ENCODE measurements at places on chromosomes 16 and 17.
A peak's percentile ranks its signal among the peaks of the same experiment; 100 is the strongest.

- no peak for DNase-seq
These were observed 60.2 kb upstream of the ARHGAP44 start for GRCh38 chr17:12729086-12729485.

DNA sequence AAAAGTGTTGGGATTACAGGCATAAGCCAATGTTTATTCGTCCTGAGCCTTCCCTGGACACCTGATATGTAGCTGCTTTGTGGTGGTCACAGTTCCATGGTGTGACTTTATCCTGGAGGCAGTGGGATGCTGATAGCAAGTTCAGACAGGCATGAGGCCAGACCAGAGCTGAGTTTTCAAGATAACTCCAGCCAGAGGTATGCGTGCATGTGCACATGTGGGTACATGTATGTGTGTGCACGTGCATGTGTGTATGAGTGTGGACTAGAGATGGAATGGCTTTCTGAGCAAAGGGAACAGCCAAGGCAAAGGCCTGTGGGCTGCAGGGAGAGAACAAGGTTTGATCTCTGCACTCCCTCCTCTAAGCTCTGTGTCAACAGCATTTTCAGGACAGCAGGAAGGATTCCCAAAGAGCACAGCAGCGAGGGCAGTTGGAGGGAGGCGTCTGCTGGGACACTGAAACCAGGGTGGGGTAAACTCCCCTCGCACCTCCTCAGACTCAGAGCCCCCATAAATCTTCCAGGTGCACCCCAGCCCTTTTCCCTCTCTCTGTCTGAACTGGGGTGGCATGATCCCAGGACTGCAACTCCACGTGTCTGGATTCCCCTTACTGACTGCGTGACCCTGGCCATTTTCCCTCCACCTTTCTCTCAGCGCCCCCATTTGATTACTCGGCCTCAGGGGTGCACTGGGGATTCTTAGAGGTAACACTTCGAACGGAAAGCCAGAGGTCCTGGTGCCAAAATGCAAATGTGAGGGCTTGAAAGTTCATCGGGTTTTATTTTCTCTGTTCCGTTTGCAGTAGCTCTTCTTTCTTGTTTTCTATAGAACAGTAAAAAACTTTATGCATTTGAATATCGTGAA, 15.3 kb downstream of the NLRC5 start:
- no peak for DNase-seq

GRCh38 chr17:45730192-45730591, 53.9 kb upstream of the CRHR1 start:
- no peak for DNase-seq

DNA sequence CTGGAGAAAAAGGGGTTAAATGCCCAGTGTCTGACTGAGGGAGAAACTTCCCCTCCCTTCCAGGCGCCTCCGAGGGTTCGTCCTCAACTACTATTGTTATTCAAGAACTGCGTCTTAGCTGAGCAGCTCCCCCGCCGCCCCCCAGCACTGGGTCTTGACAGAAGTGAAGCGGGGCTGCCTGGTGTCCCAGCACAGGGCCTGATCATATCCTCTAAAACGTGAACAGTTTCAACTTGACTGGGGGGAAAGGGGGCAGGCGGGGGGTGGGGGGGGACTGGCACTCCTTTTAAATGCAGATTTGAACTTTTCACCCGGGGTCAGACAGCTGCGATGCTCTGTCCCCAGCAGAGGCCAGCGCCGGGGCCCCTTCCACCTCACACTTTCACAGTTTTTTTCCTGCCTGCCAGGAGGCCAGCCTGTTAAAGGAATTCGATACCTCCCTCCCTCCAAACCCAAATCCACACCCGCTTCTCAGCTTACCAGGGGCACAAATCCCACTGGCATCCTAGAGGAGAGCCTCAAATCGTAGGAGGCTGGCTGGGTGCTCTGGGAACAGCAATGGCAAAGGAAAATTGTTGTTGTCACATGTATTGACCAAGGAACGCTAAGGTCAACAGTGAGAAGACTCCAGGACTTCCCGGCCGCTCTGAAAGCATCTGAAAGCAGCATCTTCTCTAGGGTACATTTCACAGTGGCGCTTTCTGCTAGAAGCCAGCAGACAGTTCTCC, 14.5 kb downstream of the ZFHX3 start:
- DNase-seq = no peak

DNA sequence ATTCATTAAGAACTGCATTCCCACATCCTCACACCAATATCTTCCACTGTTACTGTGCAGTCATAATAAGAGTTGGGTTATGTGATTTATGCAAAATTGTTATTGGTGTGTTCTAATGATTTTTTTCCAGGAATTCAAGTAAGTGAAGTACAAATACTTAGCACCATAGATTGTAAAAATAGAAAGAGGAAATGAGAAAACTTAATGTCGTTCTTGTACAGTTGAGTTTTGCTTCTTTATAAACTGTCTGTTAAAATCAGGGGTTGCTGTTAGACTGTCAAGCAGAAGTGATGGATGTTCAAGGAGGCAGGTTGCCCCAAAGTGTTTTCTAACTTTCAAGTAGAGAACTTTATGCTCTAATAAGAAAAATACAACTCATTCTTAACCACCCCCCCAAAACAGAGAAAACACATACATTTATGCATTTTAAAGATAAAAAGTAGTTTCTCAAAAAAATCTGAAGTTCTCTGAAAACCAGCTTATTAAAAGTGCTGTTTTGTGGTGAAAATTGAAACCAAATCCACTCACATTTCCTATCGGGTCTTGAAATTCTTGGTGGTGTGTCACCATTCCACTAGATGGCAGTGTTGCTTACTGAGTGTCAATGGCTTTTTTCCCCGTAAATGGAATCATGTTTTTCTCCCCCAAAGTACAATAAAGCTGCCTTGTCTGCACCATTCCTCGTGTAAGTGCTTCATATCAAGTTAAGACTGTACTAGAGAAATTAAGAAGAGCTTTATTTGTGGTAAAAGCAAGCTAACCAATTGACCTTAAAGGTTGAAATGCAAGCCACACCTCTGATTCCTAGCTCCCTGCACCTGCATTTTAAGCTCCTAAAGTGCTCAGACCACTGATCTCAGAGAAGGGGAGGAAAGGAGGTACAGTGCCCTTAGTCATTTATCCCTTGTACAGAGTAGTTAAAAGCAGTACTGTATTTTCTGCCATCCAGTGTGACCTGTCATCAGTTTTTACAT, 4.7 kb upstream of the IGSF6 start:
- no peak for DNase-seq

DNA sequence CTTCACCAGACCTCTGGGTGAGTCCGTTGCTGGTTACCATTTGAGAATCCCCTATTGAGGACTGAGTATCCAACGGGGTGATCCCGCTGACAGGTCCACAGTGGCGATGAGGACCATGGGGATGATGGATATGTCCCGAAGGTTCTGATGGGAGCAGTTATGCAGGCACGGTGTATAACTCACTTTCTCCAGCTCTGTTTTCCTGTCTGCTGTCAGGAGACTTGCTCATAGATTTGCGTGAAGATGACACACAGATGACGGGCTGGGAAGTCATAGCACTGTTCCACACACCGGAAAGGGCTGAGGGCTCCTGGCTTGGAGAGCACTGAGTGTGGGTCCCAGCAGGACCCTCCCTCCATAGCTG, 22.2 kb upstream of the ADCY7 start:
- no peak for DNase-seq

- no peak for DNase-seq
These were observed 35.2 kb downstream of the TSC2 start for GRCh38 chr16:2082983-2083364.

DNA sequence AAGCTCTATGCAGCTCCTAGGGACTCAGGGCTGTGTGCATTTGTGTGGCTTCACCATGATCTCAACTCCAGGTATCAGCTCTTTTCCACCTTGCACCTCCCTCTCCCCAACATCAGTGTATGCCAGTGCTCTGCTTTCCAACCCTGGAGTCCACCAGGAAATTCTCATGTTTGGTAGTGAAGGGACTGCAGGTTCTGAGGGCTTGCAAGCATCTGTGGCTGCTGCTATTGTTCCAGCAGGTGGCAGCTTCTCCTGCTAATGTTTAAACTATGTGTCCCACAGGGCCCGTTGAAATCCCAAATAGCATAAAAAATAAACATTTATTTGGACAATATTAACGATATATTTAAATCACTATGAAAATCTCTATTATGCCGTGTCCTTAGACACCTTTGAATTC, 82.0 kb downstream of the RGS9 start:
- DNase-seq = no peak

GRCh38 chr16:68997564-68997963, 107.9 kb upstream of the HAS3 start:
- no peak for DNase-seq

- peak; percentile 70 for DNase-seq
These were observed 6.8 kb downstream of the MPG start for GRCh38 chr16:84718-85406.

DNA sequence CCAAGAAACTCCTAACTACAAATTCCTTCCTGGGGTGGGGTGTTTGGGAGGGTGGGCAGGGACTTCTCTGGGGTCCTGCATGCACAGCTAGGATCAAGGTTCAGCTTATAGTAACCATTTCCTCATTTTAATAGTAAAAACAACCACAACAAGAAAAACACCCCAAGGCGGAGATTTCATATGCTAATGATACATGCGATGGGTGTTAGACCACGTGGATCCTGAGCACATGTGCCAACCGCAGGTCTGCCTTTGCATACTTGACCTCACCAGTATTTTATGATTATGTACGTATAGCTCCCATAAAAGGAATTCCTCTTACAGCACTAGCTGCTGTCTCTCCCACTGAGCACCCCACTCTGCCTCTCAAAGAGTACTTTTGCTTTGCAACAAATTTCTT, 1.9 kb downstream of the KRTAP4-11 start:
- DNase-seq = no peak

DNA sequence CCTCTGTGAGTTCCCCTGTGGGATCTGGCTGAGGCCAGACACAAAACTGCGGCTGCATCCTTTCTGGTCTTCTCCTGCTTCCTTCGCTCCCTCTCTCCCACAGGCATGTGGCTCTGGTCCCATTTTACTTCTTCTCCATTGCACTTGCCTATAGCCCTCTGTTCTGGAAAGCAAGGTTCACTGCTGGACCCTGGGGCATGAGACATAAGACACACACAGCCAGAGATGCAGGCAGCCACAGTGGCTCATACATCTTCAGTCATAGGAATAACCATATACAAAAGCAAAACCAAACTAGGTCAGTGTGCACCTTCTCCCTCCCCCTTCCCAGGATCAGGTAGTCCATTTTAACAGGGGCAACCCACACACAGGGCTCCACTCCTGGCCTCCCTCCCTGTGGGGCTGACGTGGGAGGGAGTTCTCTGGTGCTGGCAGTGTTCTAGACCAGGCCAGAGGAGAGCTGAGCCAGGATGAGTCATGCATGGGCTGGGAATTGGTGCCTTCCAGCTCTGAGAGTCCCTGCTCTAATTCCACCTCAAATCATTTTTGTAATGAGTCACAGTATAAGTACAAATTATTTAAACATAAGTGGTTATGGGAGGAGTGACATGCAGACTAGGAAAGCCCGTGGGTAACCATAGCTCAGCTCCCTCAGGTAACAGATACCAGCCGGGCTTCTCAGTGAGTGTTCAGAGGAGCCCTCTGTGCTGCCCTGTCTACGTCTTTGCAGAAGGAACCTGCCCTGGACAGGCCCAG, 58.0 kb downstream of the ASIC2 start:
- peak; percentile 61 for DNase-seq

DNA sequence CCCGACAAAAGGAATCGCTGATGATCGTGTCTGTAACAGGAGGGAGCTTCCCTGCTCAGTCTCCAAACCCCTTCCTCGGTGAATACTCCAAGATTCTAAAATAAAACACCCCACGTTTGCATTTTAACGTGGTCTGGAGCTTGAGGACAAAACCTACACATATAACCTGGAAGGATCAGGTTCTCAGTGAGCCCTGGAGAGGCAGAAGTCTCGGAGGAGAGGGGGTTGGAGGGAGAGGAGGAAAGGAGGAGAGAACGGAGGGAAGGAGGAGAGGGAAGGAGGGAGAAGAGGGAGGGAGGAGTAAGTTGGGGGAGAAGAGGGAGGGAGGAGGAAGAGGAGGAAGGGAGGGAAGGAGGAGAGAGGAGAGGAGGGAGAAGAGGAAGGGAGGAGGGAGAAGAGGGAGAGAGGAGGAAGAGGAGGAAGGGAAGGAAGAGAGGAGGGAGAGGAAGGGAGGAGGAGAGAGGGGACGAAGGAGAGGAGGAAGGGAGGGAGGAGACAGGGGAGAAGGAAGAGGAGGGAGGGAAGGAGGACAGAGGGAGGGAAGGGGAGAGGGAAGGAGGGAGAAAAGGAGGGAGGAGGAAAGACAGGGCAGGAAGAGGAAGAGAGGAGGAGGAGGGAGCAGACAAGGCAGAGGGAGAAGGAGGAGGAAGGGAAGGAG, 27.4 kb upstream of the GINS2 start:
- no peak for DNase-seq

DNA sequence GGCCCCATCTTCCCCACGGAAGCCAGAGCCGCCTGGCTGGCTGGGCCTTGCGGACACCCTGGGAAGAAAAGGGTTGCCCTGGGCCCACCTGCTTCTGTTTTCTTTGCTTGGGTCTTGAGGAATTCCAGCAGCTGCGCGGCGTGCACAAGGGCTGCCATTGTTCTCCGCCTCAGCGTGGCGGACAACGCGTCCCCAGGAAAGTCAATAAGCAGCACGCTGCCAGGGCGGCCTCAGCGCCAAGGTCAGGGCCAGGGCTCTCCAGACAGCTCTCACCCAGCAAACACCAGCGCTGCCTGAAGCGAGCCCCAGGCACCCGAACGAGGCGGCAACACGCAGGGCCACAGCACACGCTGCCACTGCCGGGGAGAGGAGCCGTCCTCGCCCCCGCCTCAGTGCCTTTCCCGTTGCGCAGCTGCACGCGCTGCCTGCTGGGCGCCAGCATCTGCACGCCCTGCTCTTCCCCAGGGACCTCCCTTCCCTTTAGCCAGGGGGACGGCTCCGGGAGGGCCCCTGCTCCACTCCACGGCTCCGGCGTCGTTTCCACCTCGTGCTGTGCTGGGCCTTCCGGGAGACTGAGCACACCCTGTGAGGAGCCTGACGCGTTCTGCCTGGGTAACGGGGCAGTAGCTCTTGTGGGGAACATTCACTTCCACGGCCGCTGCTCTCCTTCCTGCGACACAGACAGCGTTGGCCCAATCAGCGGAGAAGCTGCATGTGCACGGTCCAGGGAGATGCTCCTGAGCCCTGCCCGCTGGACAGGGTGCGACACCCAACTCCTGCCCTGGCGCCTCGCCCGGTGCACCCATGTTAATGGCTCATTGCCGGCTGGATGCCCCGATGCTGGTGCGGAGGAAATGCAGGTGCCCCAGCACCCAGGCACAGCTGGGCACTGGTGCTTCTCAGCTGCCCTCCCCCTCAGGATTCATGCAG, 57.8 kb downstream of the LMF1 start:
- no peak for DNase-seq

GRCh38 chr17:45650561-45650960, 133.6 kb upstream of the CRHR1 start:
- no peak for DNase-seq

DNA sequence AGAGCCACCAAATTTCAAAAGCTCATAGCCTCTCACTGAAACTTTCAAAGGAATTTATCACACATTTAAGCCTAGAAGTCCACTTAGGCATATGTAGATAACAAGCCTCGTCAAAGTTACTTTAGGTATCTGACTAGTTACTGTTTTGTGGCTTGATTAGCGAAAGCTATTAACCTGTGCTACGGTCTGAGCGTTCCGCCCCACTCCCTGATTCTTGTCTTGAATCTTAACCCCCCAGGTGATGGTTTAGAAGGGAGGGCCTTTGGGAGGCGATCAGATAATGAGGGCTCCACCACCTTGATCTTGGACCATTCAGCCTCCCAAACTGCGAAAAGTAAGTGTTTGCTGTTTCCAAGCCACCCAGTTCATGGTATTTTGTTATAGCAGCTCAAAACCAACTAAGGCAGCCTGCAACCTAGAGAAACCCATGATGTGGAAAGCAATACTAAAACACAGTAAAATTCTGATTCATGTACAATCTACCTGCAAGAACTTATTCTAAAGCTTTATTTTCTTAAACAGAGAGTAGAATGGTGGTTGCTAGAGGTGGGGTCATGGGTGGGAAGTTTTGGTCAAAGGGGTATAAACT, 7.1 kb downstream of the HSDL1 start:
- no peak for DNase-seq

All from GM04503 (cell line).